ENCODE measurements at places on chromosomes 12 and 14.

GRCh38 chr14:98949051-98949450, 322.9 kb downstream of the BCL11B start:
- DNase-seq: no peak

DNA sequence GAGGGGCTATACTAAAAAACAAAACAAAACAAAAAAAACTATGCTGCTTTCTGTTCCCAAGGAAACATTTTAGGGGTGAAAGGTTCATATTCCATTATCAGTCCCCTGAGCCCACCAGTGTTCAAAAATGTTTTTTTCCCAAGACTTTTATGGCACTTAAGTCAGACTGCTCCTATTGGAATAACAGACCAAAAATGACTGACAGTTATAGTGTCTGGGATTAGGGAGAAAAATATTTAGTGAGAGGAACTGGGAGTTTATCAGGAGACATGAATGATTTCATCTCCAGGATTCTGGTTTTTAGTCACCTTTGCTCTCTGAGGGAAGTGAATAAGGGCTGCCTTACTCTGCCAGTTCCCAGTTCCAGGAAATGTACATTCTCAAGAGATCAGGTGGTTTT, 68.0 kb downstream of the PDE3A start:
- no peak for DNase-seq

DNA sequence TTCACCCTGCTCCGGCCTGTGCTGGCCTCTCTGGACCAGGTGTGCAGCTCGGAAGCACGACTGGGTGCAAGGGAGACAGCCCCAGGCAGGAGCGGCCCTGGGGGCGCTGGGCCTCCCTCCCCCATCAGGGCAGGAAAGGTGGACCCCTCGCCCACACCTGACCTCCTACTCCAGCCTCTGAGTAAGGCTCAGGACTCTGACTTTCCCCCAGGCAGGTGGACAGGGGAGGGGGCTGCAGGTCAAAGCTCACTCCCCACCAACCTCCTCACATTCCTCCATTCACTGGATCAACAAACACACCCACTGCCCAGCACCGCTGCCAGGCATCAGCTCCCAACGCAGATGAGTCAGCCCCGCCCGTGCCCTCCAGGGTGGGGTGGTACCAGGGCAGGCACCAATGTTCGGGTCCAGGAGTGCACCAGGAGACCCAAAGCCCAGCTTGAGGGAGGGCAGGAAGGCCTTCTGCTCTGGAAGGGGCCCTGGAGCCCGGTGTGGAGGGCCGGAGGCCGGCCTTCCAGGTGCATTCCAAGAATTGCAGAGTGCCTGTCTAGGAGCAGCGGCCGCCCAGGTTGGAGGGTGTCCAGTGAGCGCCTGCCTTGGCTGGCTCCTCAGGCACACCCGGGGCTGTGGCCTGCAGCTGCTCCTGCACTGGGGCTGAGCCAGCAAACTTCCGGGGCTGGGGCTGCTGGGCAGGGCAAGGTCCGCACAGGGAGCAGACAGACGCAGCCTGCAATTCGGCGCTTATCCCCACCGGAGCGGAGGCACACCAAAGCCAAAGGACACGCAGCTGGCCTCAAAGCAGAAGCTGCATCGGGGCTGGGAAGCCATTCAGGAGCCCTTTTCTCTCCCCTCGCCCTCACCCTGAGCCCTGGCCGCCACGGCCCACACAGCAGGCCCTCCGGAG, 1.6 kb upstream of the INF2 start:
- DNase-seq: no peak

- no peak for DNase-seq
Observed at GRCh38 chr12:85821206-85821605, 15.0 kb downstream of the RASSF9 start.

- no peak for DNase-seq
Observed at GRCh38 chr12:105296116-105297089, 34.1 kb upstream of the C12orf75 start.

DNA sequence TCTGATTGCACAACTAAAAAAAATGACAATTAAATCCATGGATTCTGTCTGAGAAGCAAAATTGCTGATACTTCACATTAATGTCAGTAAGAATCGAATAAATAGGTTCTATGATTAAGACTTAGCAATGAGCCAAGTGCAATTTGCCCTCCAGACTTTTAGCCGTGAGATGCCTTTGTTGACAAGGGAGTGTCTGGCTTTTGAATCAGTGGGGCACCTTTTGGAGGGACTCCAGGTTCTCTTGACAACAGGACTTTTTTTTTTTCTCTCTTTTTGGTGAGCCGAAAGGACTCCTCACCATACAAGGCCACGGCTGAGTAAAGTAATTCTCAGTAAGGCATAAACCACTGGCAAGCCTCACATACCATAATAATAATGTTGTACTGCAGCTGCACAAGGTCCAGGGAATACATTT, 4.7 kb upstream of the MDM1 start:
- DNase-seq: no peak

GRCh38 chr12:69570545-69571399, 14.5 kb upstream of the CCT2 start:
- DNase-seq: peak; percentile 25

GRCh38 chr12:130714091-130714590, 2.0 kb downstream of the RIMBP2 start:
- no peak for DNase-seq

DNA sequence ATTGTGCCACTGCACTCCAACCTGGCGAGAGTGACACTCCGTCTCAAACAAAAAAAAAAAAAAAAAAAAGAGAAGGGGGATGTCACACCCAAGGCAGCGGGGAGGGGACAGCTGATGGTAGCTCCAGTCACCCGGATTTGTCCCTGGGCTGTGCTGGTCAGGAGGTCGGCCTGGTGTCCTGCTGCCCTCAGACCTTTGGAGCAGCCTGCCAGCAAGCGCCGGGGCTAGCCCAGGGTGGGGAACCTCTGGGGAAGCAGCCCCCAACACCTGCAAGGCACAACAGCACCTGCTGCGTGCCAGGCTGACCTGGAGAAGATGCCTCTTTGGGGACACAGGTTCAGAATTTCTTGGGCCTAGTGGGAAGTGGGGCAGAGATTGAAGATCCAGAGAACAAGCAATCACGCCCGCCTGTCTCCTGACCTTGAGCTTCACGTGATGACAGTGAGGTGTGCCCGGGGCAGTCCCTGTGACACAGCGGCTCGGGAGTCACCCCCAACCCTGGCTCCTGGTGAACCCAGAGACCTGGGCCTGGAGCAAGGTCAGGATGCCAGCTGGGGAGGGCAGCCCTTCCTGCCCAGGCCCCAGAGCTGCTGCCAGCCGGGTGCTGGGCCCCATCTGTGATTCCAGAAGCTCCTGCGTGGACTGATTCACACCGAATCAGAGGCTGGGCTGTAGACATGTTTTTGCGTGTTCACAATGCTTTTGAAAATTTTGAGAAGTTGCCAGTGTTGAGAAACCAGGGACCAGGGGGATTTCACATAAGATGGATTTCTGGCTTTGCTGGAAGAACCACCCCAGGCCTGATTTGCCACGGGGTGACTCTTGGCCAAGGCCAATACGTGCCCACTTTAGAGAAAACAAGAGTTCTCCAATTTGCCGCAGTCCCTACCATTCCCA, 66.4 kb downstream of the RFLNA start:
- DNase-seq: no peak

GRCh38 chr14:76925097-76925441, 98.9 kb downstream of the LRRC74A start:
- DNase-seq: no peak

DNA sequence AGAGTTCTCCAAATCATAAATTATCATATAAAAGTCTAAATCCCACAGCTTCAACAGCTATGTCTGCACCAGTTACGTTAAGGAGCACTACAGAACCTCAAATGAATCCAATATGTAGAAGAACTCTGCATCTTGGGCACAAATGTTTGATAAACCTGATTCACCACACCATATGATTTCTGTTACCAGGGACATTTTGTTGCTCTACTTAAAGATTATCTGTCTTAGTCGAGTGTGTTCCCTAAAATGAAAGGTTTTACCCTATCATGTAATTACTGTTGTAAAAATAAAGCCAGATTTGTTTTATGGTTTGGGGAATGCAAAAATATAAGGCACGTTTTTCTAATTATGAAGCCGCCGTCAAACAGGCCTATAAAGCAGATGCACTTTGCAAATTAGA, 363.1 kb downstream of the EGLN3 start:
- no peak for DNase-seq

DNA sequence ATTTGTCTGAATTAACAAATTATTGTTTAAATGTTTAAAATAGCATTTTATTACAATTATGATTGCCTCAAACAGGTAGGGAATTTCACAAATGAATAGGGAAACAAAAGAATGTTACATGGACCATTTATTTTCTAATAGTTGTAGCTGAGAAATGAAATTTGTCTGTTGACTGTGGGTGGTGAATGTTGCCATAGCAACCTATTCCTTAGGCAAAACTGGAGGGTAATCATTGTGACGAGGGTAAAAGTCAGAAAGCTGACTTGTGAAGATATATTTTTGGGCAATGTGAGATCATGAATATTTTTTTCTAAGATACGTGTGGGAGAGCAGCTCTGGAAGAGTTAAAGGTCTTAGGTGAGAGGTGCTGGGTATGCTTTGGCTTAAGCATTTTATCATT, 24.2 kb upstream of the CLEC14A start:
- no peak for DNase-seq

- no peak for DNase-seq
Observed at GRCh38 chr12:109967383-109968031, 28.7 kb downstream of the GIT2 start.

DNA sequence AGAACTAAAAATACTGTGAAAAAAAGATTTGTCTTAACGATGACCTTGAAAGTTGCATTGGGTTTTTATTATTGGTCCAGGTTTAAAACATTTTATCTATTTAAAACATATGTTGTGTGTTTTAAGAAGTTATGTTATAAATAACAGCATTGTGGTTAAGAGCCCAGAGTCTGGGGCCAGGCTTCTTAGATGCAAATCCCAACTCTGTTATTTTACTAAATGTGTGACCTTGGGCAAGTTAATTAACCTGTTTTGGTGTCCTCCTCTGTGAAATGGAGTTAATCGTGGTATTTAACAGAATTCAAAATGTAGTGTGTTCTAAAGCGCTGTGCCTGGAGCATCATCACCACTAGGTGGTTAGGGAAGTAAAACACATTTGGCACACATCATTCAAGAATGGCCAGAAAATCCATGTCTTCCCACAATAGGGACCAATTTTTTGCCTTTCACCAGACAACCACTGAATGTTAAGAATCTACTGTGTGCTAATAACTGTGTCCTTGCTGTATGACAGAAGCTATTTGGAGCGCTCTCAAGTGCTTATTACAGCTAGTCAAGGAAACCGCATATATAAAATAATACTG, 133.3 kb downstream of the MON2 start:
- no peak for DNase-seq

GRCh38 chr14:90154110-90154509, 92.3 kb downstream of the KCNK13 start:
- DNase-seq: no peak

- no peak for DNase-seq
Observed at GRCh38 chr12:89370850-89371249, 18.5 kb upstream of the DUSP6 start.

DNA sequence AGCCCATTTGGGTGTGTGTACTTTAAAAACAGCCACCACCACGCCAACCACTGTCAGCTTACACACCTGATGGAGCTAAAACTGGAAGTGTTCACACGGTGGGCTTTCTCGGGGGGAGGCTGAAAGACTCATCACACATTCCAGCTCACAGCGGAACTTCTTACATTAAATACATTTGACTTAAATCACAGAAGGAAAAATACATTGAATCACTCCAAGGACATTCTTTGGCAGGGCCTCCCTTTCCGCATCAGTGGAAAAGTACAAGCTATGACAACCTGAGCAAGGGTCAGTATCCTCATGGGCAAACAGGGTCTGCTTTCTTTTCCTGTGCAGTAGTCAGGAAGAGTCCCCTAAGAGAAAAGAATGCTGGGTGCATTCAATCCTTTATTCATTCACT, 31.0 kb upstream of the TC2N start:
- DNase-seq: no peak

DNA sequence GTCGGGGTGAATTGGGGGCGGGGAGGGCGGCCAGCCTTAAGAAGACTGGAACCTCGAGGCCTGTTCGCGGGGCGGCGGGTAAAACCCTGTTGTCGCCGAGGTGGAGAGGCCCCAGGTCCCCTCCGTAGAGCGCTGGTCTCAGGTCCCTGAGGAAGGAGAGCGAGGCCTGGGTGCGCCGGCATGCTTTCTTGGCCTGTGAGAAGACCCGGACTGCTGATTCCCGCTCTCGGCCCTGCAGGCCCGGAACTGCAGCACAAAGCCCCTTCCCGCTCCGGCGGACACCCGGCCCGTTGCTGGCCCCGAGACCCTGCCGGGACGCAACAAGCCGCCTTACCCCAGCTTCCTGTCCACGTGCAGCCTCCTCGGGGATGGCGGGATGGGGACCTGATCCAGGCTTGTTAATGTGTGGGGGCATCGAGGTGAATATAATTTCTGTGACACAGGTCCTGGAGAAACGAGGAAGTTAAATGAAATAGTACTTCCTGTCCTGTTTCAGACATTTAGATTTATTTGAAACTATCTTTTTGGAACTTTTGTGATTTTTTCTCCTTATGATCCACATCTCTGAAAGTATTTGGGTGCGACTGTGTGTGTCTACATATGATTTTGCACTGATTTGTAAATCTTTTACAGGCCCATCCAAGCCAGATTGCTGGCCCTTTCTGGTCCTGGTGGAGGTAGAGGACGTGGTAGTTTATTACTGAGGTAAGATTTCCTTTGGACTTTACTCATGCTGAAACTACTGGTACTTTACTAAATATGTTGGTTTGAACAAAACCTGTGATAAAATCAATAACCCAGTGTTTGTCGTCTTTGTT, 600 bp downstream of the PNN start:
- no peak for DNase-seq

GRCh38 chr14:31106768-31107167, 80.6 kb upstream of the STRN3 start:
- DNase-seq: no peak

DNA sequence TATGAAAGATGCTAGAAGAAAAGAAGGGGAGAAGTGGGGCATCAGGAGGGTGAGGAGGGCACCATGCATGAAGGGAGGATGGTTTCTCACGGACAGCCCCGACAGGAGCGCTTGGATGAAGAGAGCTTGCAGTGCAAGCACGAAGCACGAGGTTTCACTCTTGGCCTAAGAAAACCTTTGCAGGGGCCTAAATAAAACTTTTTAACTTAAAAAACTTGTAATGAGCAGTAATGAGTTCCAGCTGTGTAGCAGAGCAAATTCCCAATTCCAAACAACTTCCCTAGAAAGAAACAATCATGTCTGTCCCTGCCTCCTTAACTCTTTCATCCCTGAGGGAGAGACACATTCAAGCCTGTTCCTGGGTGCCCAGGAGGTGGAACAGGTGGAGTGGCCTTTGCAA, 119.5 kb downstream of the PAH start:
- DNase-seq: no peak

DNA sequence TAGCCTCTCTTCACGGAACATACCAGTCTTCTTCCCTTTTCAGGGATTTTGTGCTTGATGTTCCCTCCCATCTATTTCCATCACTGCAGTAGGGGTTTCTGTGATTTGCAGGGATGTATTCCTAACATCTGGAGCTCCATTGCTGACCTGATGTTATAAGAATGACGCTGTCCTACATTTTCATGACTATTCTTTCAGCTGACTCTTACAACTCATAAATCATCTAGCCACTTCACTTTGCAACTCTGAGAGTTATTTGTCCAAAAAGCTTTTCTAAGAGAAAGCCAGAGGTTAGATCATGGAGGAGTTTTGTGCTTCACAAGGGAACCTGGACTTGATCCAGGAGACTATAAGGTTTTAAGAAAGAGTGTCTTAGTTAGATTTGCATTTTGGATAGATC, 116.6 kb upstream of the FAR2 start:
- no peak for DNase-seq

GRCh38 chr12:48542300-48542928, 17.0 kb downstream of the OR8S1 start:
- peak; percentile 26 for DNase-seq
